Fibroblast of lung (primary cell): ENCODE measurements at places on chromosomes 6 and 20.
A peak's percentile ranks its signal among the peaks of the same experiment; 100 is the strongest.

DNA sequence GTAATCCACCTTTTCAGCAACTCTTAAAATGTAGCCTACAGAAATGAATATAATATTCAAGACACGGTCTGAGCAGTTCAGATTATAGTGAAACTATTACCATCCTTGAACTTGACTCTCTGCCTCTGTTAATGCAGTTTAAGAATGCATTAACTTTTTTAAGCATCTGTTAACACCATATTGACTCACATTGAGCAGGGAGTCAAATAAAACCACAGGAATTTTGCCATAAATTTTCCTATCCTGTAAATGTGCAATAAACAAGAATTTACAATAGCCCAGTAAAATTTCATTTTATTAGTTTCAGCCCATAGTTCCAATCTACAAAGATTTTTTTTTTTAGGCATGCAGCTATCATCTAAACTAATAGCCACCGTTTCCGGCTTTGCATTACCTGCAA is 239.2 kb upstream of the DEFB112 start:
- DNase-seq, result no peak

GRCh38 chr6:19158586-19158985 is 678.6 kb upstream of the ID4 start:
- no peak for DNase-seq

DNA sequence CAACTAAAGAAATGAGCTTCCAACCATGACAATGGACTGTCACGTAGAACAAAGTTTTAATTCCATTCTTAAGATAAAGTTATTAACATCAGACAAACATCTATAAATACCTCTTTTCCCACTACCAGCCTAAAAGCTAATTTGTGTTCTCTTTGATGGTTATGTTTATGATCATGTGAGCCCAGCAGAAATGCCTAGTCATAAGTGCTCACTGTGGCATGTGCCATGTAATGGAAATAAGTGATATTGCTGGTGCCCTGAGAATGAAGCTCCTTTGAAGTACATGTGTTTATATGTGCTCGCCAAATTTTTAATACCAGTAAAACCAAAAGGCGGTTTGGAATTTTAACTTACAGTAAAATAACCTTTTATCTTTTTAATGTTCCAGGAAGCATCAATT is 205.8 kb downstream of the ISM1 start:
- no peak for DNase-seq

GRCh38 chr20:32964575-32964974 is 39.7 kb downstream of the SUN5 start:
- no peak for DNase-seq

GRCh38 chr6:144989319-144990107 is 704.4 kb downstream of the UTRN start:
- DNase-seq, result no peak

GRCh38 chr20:63471002-63471716 is 1.3 kb downstream of the KCNQ2 start:
- no peak for DNase-seq

- peak; percentile 51 for DNase-seq
Observed at GRCh38 chr6:113634352-113635163, 222.6 kb upstream of the MARCKS start.

GRCh38 chr6:87656857-87657256 is 45.2 kb downstream of the AKIRIN2 start:
- no peak for DNase-seq

- DNase-seq, result no peak
Observed at GRCh38 chr6:93962566-93962965, 543.2 kb upstream of the EPHA7 start.

DNA sequence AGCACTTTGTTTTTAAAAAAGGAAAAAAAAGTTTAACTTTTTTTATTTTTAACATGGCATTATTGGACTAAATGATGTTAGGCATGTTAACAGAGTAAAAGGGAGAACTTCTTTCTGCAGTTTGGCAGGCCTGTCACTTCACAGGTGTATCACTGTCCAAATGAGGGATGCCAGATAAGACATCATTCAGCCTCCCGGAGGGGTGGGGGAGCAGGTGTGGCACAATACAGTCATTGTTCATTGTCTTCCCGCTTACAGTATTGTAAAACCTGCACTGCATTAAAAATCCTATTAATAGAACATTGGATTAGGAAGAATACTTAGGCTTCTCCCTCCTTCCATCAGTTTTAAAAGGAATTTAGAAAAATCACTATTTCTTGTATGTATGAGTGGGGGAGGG is 80.7 kb downstream of the CARMIL1 start:
- DNase-seq, result no peak

DNA sequence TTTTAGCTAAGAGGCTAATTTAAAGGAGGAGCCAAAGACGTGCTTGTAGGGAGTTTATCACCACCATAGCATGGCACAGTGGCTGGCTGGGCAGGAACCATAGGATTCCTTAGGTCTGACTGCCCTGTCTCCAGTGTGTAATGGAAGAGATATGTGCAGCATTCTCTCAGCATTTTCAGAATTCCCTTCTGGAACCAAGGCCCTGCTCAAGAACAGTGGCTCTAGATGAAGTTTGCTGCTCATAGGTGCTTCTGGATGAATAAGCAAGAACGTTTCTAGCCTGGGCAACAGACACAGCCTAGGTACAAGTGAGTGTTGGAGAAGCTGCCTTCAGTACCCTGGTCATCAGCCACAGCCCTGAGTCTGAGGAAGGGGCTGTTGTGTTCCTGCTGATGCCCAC is 69.1 kb downstream of the LCA5 start:
- no peak for DNase-seq

- DNase-seq, result no peak
Observed at GRCh38 chr6:136962661-136963060, 40.6 kb downstream of the SLC35D3 start.

GRCh38 chr6:137304020-137304780 is 85.0 kb upstream of the IFNGR1 start:
- DNase-seq, result no peak

- no peak for DNase-seq
Observed at GRCh38 chr6:167679122-167679736, 147.5 kb upstream of the AFDN start.

DNA sequence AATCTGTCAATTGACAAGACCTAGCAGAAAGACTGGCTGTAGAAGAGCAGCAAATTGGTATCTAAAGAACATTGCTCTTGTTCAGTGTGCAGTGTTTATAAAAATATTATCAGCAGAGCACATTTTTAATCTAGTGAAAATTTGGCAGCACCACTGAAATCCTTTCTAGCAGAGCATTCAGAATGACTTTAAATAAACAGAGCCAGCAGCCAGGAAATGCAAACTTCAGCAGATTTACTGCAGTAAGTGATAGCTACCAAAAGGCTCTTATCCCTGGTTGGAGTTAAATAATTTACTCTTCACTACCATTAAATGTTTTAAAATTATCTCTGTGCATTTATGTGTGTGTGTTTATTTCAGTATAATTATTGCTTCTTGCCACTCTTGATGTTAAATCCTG is 590.9 kb upstream of the CITED2 start:
- peak; percentile 63 for DNase-seq

DNA sequence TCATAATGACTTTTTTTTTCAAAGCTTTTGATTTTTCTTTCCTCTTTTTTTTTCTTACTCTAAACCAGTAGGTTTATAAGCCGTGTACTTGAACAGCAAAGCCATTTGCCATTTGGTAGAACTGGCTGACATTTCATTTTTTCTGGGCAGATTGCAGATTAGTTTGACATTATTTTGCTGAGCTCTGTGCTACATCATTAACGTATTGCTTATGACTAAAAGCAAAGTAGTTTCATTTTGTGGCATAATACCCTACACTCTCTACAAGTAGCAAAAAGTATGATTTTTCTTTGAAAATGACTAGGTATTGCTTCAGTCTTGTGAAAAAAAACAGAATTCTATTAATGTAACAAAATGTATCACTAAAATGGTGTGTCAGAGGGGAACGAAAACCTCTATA is 141.3 kb downstream of the GRIK2 start:
- DNase-seq, result peak; percentile 28

GRCh38 chr6:50847890-50848594 is 29.4 kb downstream of the TFAP2B start:
- no peak for DNase-seq

- peak; percentile 28 for DNase-seq
Observed at GRCh38 chr6:77470983-77471382, 7.7 kb upstream of the HTR1B start.

DNA sequence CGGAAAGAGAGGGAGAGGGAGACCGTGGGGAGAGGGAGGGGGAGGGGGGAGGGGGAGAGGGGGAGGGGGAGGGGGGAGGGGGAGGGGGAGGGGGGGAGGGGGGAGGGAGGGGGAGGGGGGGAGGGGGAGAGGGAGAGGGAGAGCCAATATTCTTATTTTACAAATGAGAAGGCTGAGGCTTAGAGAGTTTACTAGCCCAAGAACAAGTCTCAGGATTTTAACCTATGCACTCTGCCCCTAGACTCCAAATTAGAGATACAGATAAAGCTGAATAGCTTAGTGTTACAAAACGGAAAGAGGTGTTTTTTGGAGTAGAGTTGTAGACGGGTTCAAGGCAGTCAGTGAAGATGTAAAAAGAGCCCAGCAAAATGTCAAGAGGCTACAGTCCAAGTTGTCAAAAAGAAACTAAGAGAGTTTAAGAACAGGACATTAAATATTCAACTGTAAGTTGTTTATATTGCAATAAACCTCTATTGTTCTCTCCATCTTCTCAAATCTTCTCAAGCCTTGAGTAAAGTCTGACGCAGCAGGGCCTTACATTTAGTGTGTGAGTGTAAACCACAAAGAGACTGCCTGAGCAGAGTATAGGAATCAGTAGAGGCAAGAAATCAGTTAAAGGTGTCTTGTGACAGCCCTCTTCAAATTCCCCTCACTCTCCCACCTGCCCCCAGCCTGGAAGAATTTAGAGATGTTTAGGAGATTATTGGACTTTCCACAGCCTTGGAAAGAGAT is 34.9 kb upstream of the AKIRIN2 start:
- no peak for DNase-seq

DNA sequence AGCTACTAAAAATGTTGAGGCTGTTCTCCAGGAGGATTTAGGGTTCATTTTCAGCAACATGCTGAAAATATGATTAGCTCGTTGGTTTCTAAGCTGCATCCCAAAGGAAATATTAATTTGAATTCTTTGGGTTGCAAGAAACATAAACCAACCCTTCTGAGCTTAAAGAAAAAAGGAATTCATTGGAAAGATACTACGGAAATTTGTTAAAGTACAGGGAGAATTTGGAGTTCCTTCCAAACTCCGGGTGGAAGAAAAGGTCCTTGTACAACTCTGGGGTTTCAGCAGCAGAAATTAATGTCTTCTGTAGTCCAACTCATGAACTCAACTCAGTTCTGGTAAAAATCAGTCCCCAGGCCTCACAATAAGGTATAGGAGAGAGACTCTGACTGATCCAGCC is 712.9 kb downstream of the UTRN start:
- DNase-seq, result no peak

DNA sequence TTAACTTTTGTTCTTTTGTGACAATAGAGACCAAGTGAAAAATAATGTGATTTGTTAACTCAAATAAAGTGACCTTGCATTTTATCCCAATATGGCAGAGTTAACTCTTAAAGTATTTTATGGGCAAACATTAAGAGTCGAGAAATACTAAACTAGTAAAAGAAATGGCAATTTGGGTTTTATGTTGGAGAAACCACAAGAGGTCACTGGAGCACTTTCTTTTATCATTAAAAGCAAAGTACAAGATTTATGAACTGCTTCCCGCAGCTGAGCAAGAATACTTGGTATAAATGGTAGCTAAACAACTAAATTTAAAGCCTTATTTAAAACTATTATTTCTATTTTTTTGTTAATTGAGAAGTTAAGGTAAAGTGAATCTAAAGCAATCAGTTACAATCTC is 33.5 kb upstream of the MCM9 start:
- DNase-seq, result peak; percentile 61

- DNase-seq, result no peak
Observed at GRCh38 chr6:122649701-122650100, 39.5 kb downstream of the PKIB start.

GRCh38 chr6:119683031-119683430 is 333.5 kb upstream of the MAN1A1 start:
- DNase-seq, result no peak

- DNase-seq, result no peak
Observed at GRCh38 chr6:44932651-44933091, 395.5 kb upstream of the RUNX2 start.
